Metanephros (tissue), 2 donors: ENCODE measurements at places on chromosomes 2 and 18. TPM values are rescaled to one million over a fixed set of nuclear protein-coding genes. Genes with fewer than 3 reads are reported as not detected.

LHCGR gene
- 1.3 TPM for total RNA-seq

PFN4 gene
- total RNA-seq = 2.6 TPM

SATB2 gene
- total RNA-seq = 9.1 TPM

PSMA8 gene
- total RNA-seq = not detected

IL36A gene
- total RNA-seq = not detected

CRACDL gene
- 4.6 TPM for total RNA-seq

KCNIP3 gene
- 13.4 TPM for total RNA-seq

USP14 gene
- total RNA-seq = 23.5 TPM

CAB39 gene
- 84.5 TPM for total RNA-seq

SLC14A1 gene
- total RNA-seq = 14.9 TPM

POU3F3 gene
- total RNA-seq = 71.6 TPM

NEUROD1 gene
- not detected for total RNA-seq

CHRND gene
- 5.5 TPM for total RNA-seq

DNPEP gene
- 64.8 TPM for total RNA-seq

ADRA2B gene
- total RNA-seq = 4.6 TPM

C2orf66 gene
- not detected for total RNA-seq

SKOR2 gene
- total RNA-seq = not detected

ALPP gene
- not detected for total RNA-seq
